GM12891 (cell line): ENCODE measurements at places on chromosomes 6 and 20.

DNA sequence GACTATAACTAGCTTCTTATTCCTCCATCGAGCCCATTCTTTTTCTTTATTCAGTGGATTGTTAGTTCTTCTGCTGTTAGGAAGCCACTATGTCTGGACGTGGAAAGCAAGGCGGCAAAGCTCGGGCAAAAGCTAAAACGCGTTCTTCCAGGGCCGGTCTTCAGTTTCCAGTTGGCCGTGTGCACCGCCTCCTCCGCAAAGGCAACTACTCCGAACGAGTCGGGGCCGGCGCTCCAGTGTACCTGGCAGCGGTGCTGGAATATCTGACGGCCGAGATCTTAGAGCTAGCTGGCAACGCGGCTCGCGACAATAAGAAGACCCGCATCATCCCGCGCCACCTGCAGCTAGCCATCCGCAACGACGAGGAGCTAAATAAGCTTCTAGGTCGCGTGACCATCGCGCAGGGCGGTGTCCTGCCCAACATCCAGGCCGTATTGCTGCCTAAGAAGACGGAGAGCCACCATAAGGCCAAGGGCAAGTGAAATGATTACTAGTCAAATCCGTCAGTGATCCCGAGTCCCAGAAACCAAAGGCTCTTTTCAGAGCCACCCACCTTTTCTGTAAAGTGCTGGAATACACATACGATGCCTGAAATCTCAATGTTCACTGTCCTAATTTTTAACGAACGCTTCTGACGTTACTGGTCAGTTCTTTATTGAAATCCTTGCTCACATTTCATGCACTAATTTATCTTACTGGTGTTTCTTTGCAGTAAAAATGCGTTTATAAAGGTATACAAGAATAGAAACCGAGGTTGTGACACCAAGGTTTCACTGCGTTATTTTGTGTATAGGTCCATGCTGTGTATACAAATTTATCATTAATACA is 129.9 kb downstream of the HFE start:
- no peak for DNase-seq

GRCh38 chr6:117399126-117399525 is 26.6 kb downstream of the ROS1 start:
- DNase-seq, result no peak

DNA sequence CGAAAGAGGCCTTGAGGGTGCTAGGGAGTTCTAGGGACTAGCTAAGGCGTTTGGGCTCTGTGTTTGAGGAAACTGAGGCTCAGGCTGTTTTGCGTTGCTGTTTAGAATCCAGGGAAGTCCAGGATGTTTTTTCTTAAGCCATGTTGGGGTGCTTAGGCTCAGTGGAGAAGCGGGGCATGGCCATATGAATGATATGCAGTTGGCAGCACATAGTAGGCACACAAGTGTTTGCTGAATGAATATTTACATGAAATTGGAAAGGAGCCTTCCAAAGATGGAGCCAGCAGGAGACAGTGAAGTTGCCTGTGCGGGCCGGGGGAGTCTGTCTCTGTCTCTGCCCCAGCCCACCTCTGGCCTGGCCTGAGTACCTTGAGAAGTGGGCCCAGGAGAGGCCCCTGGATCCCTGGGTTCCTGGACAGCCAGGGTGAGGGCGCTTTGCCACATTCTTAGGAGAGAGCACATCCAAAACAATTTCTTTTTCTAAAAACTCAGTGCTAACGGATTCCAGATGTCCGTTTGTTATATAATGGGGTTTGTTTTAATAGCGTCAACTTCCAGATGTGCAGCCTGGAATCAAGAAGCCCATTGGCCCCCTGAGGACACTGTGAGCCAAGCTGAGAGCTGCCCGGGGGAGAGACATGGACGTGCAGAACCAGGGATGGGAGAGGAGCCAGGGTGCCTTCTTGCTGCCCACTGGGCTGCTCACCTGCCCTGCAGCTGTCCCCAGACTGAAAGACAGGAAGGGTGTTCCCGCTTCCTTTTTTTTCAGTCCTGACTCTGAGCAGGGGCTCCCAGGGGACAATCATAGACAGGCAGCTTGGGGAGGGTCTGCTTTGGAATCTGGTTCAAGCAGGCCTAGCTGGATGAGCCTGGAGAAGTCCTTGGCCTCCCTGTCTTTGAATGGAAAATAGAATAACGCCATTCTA is 20.1 kb upstream of the EMILIN3 start:
- DNase-seq, result no peak

DNA sequence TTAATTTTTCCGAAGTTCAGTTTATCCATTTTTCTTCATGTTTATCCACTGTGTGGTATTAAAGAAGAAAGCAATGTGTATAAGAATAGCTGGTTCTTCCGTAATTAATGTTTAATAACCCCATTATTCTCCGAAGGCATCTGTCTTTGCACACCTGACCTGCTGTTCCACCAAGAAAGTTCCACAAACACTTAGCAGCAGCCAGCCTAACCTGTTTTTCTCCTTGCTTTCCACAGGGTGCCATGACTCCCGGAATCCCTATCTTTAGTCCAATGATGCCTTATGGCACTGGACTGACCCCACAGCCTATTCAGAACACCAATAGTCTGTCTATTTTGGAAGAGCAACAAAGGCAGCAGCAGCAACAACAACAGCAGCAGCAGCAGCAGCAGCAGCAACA is 7.4 kb downstream of the TBP start:
- DNase-seq, result no peak

GRCh38 chr6:118896339-118897136 is 2.6 kb downstream of the ASF1A start:
- no peak for DNase-seq

DNA sequence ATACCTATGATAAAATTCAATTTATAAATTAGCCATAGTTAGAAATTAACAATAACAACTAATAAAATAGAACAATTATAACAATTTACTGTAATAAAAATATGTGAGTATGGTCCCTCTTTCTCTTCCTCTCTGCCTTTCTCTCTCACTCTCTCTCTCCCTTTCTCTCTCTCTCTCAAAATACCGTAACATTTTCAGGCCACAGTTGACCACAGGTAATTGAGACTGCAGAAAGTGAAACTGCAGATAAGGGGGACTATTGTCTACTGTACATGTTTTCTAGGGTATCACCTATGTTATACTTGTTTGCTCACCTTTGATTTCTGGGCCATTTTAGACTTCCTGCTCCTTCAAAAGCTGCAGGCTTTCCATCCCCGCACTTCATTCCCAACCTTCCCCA is 46.8 kb downstream of the LY86 start:
- DNase-seq, result no peak

DNA sequence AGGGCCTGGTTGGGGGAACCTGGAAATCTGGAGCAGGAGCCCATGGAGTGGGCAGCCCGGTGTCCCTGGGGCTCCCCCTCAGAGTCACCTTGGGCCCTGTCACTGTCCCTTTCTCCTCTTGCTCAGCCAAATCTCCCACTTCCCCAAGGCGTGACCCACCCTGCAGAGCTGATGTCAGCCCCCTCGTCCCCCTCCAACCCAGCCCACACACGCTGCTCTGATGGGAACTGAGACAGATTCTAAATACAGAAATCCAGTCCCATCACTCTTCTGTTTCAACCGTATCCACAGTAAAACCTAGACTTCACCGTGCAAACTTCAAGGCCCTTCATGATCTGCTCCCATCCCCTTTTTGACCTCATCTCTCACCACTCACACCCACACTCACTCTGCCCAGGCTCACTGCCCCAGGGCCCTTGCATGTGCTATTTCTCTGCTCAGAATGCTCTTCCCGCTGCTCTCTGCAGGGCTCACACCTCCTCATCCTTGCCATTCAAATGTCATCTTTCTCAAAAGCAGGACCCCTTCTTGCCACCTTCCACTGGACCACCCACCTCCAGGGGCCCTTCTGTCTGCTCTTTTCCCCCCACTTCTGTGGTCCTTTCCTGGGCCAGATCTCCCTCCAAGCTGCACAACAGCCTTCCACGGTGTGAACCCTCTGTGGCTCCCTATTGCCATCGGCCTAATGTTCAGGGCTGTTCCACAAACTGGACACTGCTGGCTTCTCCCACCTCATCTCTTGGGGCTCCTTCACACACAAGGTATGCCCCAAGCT is 16.6 kb downstream of the TGM2 start:
- DNase-seq, result no peak

GRCh38 chr6:16681260-16681873 is 79.9 kb downstream of the ATXN1 start:
- no peak for DNase-seq

DNA sequence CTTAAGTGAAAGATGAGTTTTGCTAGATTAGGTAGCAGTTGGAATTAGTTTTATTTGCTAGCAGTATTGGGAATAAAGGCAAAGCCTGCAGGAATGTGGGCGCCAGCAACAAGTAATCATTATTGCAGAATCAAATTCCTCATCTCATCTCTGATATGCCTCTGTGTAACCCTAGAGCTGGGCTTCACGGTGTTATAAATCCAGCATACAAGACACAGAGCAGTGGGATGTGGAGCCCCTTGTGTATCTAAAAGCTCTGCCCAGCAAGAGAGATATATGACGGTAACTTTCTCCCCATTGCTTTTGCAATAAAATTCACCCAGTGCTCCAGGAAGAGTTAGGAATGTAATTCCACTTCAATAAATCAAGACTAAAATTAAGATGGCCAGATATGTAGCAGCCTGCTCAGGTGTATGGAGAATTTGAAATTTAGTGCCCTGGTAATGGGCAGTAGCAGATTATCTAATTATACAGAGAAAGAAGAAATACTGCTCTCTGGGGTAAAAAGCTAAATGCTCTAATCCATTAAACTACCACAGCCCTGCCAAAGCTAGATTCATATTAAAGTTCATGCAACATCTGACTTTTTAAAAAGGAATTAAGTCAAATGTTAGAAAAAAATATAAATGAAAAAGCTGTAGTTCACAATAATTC is 5.6 kb upstream of the BLOC1S5 start:
- DNase-seq, result no peak

DNA sequence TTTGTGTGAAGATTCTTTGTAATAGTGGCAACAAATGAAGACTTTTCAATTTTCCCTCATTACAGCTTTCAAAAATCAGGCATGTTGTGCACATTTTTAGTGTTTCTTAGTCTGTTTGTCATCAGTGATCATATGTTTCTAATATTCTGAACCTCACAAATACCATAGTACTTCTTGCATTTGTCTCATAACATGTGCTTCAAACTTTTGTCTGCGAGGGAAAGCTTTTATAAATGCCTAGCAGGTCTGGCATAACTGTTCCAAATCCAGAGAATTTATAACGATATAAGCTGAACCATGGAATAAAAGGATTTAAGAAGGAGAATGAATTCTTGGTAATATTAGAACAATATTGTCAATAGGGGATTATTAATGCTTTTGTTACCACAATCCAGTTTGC is 670.2 kb downstream of the RFPL4B start:
- DNase-seq, result no peak

DNA sequence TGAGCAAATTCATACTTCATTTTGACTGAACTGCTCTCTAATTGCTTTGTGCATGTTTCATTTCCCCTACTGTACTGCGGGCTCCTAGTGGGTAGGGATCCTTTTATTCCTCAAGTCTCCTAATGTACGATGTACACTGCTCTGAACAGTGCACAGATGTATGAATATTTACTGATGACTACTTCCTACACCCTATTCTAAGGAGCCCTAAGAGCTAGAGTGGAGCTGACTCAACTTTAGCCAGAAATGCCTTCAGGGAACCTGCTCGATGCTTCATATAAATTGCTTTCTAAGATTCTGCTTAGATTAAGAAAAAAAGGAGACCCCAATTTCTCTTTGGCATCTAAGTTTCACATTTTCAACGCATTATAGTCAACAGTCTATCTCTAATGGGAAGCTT is 47.6 kb upstream of the SPDEF start:
- DNase-seq, result no peak

DNA sequence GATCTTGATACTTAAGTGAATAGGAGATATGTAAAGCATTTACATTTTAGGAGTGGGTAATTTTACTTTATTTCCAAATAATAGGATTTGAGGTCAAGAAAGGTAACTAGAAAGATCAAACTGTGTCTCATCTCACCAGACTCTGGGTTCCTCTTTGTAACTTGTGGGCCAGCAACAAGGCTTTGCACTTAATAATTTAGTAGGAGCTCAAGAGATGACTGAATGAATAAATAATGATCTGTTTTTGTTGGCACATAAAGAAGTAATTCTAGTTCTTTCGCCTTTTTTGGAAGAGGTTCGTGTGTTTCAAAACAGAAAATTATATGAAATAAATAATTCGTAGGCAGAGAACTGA is 67.4 kb upstream of the FABP7 start:
- no peak for DNase-seq
